C1 segment of cervical spinal cord (tissue), 14 donors: ENCODE measurements at places on chromosomes 4 and X.

GRCh38 chr4:97911236-97911906 is 231.9 kb downstream of the STPG2 start:
- no peak for DNase-seq

GRCh38 chr4:7294176-7294756 is 101.9 kb downstream of the SORCS2 start:
- DNase-seq = no peak

DNA sequence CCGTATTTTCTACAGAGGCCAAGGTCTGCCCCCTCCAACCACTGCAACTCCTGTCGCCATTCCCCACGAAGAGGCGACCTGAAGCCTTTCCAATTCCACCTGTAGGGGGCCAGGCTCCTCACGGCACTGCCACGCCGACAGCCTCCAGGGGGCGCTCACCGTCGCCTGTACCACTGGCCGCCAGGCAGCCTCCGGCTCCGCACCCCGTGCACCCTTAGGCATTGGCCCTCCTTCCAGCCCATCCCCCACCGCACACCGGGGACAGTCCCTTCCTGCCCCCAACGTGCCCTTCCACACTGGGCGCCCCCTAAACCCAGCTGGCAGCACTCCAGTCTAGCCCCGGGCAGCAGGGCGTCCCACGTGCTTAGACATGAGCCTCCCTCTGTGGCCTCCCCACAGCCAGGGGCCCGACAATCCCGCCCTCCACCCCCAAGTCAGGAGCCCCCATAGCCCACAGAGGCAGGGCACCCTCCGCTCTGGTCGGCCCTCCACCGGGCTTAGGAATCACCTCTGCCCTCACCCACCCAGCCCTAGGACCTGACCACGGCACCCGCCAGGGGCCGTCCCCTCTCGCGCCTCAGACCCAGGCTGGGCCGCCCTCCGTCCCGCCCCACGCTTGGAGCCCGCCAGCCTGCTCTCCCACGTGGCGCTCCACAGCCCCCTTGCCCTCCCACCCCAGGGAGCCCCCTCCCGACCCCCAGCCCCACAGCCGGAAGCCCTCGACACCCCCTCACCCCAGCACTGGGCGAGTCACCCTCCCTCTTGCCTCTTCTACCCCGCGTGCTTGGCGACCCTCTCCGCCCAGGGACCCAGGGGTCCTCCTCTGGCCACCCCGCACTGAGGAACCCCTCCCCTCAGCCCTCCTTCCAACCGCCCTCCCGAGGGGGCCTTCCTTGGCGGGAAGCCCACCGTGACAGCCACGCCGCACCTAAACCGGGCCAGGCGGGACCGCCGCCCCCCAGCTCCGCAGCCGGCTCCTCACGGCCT is 711 bp downstream of the PNMA6E start:
- DNase-seq = no peak

GRCh38 chr4:45120163-45120562 is 393.8 kb upstream of the GNPDA2 start:
- no peak for DNase-seq

- no peak for DNase-seq
Measured at GRCh38 chr4:125735102-125735501, 420.3 kb downstream of the FAT4 start.

GRCh38 chr4:111512081-111512783 is 633.0 kb upstream of the FAM241A start:
- no peak for DNase-seq

- DNase-seq = no peak
Measured at GRCh38 chr4:139682741-139683151, 17.1 kb downstream of the MGST2 start.

DNA sequence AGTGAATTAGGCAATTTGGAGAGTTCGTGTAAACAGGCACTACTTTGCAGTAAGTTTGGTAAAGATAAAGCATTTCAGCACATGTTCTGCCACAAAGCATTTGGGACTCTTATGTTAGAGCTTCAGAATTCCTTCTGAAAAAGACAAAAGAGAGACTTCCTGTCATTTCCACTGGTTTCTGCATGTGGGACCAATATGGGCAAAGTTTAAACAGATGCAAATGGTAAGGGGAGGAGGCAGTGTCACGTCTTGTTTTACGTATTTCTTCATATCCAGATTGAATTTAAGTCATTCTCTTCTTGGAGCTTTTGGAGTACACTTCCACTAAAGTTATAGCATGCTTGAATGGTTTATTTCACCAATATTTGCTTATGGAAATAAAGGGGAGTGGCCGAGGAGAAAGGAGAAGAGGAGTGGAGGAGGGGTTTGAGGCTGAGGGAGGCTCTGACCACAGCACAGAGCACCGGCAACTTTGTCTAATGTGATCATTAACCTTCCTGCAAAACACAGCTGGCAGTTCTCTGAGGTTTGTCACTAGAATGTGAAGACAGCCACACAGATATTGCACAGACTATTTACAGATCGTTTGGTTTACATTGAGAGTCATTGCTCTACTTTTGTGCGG is at the start of gene APELA:
Gene APELA (plus strand): TSS at position 479 of the 625 bp plus-strand sequence. CDS start 154 bp downstream, outside the sequence.
- no peak for DNase-seq

GRCh38 chrX:15217161-15217560 is 52.7 kb downstream of the ASB9 start:
- no peak for DNase-seq

DNA sequence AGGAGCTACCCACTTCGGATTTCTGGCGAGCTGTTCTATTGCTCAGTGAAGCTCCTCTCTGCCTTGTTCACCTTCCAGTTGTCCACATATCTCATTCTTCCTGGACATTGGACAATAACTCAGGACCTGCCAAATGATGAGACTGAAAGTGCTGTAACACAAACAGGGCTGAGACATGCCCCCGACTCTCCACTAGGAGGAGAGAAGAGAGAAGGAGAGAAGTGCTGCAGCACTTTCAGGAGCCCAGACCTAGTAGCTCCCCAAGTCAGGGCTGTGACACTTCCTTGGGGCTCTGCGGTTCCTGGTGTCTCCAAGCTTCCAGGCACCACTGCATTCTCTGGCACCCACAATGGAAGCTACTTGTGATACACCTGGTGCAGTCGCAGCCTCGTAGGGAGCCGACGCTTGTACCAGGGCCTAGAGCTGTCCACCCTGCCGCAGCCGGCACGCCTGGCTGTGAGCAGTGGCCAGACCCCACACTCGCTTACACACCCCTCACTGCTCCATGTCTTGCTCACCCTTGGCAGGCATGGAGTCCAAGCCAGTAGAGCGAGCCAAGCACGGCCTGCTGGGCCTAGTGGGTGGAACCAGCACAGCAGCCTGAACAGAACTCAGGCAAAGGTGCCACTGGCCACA is 234.9 kb downstream of the TECRL start:
- no peak for DNase-seq

DNA sequence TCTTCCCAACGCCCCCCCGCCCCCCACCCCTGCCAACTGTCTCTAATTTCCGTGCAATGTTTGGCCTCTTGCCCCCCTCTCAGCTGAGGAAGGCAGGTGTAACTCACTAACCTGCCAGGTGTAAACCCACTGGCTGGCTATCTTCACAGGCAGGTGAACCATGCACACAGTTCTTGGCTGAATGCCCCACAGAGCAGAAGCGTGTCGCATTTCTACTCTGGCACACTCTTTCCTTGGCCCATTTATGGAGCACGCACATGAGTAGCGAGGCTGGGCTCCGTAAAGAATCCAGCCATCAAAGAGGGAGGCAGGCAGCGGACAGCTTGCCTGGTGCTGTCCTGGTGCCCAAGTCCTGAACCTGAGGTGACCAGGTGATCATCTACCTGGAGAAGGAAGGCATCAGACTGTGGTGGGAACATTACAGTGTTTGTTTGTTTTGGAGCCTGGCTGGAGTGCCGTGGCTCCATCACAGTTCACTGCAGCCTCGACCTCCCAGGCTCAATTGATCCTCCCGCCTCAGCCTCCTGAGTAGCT is 39.2 kb upstream of the CRMP1 start:
- no peak for DNase-seq

- DNase-seq = no peak
Measured at GRCh38 chr4:186684220-186684619, 39.4 kb downstream of the FAT1 start.

DNA sequence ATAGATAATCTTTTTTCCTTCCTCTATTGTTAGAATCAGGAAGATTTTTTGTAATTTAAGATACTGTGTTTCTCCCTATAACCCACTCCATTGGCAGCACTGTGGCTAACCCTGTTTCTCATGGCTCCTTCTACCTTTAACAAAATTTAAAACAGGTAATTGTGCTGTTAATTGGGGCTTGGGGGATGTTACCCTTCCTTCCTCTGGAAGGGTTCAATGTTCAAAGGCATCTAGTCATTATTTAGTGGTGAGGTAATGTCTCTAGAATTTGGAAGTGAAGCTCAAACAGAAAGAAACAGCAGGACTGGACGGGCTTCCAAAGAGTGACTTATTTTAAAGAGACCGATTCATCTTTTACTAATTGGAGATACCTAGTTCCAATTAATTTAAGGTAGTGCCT is 166.4 kb downstream of the TRIML1 start:
- DNase-seq = no peak

DNA sequence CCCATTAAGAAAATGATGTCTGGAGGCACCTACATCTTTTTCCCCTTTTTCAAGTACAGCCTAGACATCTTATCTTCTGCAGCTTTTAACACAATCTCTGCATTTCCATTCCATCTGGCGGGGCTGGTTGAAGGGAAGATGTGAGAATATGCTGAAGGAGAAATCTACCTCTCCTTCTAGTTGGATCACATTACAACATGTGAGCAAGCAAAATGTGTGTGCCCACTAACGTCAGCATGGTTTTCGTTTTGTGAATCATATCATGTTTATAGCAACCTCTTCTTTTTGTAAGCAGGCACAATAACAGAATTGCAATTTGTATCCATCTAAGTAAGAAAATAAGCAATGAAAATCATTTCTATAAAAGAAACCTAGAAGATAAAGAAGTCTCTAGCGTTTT is 28.9 kb upstream of the MID1 start:
- no peak for DNase-seq

DNA sequence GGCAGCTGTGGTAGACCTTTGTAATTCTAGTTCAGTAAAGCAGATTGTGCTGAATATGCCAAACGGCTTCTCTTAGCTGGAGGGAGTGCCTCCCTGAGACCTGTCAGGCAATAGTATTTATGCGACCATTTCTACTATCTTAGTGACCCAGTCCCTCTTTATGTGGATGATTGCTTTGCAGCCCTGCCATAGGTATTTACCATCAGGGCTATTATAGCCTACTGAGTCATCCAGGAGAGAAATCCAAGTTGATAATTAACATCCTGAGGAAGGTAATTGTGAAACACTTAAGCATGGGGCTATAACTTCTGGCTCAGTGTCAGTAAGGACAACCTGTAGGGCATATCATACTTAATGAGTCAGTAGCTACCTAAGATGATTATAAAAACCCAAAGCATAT is 103.9 kb upstream of the MAOA start:
- DNase-seq = no peak

DNA sequence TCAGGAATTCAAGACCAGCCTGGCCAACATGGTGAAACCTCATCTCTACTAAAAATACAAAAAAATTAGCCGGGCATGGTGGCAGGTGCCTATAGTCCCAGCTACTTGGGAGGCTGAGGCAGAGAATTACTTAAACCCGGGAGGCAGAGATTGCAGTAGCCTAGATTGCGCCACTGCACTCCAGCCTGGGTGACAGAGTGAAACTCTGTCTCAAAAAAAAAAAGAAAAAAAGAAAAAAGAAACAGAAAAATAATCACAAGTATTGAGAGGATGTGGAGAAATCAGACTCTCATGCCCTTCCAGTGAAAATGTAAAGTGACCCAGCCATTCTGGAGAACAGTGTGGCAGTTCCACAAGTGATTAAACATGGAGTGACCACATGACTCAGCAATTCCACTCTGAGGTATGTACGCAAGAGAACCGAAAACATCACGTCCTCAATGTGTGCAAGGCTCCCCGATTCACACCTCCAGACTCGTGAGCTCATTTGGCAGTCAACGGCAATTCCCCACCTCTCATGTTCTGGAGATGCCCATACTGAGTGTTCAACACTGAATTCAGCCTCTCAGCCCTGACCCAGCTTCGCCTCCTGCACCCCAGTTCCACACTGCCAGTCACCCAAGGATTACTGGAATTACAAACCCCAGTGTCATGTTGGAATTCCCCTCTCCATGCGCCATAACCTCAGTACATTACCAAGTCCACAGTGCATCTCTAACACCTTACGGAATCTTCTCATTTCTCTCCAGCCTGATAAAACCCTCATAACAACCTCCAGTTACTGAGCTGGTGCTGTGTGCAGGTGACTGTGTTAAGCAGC is 21.1 kb downstream of the ACOX3 start:
- no peak for DNase-seq

DNA sequence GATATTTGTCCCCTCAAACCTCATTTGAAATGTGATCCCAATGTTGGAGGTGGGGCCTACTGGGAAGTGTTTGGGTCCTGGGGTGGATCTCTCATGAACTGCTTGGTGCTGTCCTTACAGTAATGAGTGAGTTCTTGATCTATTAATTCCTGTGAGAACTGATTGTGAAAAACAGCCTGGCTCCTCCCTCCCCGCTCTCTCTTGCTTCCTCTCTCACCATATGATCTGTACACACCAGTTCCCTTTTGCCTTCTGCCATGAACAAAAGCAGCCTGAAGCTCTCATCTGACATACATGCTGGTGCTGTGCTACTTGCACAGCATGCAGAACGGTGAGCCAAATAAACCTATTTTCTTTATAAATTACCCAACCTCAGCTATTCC is 11.2 kb upstream of the YIPF7 start:
- DNase-seq = no peak

- no peak for DNase-seq
Measured at GRCh38 chr4:180449395-180449956, 1793.7 kb upstream of the TENM3 start.

- DNase-seq = no peak
Measured at GRCh38 chr4:102687373-102687981, 73.3 kb downstream of the MANBA start.

DNA sequence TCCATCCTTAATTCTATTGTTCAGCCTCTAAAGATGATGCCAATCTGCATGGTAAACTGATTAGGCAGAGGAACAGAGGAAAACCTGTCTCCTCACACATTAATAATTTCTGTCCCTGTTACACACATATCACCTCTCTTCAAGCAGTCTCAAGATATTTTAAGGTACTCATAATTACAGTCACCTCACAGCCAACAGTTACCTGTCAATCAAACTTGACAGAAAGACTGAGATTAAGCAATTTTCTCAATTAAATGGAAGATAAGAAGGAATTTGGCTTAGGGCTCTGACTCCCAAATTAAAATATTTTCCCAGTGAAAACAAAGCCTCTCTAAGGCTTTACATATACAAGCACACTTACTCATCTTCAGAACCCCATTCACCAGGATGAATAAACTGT is 85.2 kb downstream of the MAPK10 start:
- no peak for DNase-seq

GRCh38 chr4:69831646-69832325 is 28.2 kb downstream of the SULT1E1 start:
- DNase-seq = no peak

- DNase-seq = no peak
Measured at GRCh38 chr4:149465955-149466354, 349.7 kb downstream of the IQCM start.

- DNase-seq = no peak
Measured at GRCh38 chr4:15368856-15369255, 59.0 kb upstream of the C1QTNF7 start.

DNA sequence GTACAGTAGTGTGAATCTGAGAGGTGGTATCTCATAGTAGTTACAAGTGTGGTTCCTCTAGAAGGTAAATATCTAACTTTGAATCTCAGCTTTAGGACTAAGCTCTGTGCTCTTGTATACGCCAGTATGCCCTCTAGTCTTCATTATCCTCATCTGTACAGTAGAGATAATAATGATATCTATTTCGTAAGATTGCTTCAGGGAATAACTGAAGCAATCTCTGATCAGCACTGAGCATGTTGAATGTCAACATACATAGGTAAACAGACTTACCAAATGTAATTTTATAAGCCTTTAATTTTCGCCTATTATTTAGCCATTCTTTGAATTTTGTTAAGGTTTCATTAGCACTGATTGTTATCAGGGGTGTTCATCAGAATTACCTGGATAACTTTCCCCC is 175.2 kb upstream of the ANKRD50 start:
- DNase-seq = no peak
